NCI-H524 (cell line): ENCODE measurements at places on chromosomes 12 and 14.

- DNase-seq: no peak
Observed at GRCh38 chr14:56703947-56704346, 106.3 kb downstream of the OTX2 start.

GRCh38 chr12:19739195-19739776 is 300.0 kb downstream of the AEBP2 start:
- peak; percentile 26 for DNase-seq

GRCh38 chr12:116133636-116134214 is 143.8 kb downstream of the MED13L start:
- no peak for DNase-seq

DNA sequence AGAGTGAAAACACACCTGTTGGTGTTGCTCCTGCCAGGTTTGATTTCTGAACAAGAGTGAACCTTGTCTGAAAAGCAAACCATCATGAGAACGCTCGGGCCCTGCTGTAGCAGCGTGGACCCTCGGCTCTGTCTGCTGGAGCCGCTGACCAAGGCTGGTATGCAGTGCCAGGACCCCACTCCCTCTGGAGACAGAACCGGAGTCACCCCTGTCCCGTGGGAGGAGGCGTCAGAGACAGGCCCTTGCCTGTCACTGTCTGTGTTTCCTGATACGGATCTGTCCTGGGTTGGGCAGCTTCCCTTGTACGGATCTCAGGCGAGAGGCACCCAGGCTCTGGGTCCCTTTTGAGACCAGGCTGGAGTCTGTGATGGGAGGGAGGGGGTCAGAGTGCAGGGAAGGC is 111.6 kb downstream of the ADGRD1 start:
- no peak for DNase-seq

- peak; percentile 73 for DNase-seq
Observed at GRCh38 chr14:94654071-94654861, 42.1 kb downstream of the SERPINA3 start.

GRCh38 chr12:132351751-132352495 is 22.5 kb upstream of the GALNT9 start:
- DNase-seq: no peak
